Left colon (tissue), 2 donors: ENCODE measurements at places on chromosomes 1 and 21. TPM values are rescaled to one million over a fixed set of nuclear protein-coding genes. Genes with fewer than 3 reads are reported as not detected.

Gene MARK1
- total RNA-seq = 1.0 TPM

Gene ADAM30
- total RNA-seq = not detected

Gene SEC22B
- total RNA-seq = 24.2 TPM

Gene SELENOF
- 204 TPM for total RNA-seq

Gene MAGI3
- total RNA-seq = 78.6 TPM

Gene SLAMF7
- 2.2 TPM for total RNA-seq

Gene OLIG2
- total RNA-seq = not detected
